ENCODE measurements at places on chromosomes 5 and 9.

- no peak for DNase-seq
Measured at GRCh38 chr5:139904816-139905661, 109.4 kb downstream of the PSD2 start.

GRCh38 chr9:111588846-111589245 lies 10.6 kb downstream of the PTGR1 start:
- DNase-seq = no peak

GRCh38 chr5:150419630-150420270 lies 7.0 kb upstream of the CD74 start:
- DNase-seq = no peak

- no peak for DNase-seq
Measured at GRCh38 chr9:82206490-82206889, 217.9 kb downstream of the SPATA31D1 start.

- DNase-seq = no peak
Measured at GRCh38 chr5:41795125-41795524, 75.1 kb downstream of the OXCT1 start.

DNA sequence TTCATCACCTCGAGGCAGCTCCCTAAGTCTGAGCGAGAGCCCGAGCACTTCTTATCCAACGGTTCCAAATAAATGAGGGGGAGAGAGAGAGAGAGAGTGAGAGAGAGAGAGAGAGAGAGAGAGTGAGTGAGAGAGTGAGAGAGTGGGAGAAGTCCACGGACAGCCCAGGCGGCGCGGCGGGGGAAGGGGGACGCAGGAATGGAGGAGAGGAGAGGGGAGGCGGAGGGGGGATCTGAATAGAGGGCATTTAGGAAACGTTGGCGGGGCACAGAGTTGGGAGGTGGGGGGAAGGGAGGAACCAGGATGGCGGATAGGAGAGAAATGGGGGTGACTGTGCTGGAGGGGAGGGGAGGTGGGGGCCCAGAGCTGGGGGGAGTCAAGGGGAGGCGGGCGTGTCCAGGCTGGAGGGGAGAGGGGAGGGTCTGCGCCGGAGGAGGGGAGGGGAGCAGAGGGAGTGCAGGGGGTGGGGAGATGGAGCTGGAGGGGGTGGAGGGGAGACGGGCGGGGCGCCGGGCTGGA lies 398 bp upstream of the BASP1 start:
- no peak for DNase-seq

- no peak for DNase-seq
Measured at GRCh38 chr9:87206064-87206661, 258.9 kb upstream of the GAS1 start.

DNA sequence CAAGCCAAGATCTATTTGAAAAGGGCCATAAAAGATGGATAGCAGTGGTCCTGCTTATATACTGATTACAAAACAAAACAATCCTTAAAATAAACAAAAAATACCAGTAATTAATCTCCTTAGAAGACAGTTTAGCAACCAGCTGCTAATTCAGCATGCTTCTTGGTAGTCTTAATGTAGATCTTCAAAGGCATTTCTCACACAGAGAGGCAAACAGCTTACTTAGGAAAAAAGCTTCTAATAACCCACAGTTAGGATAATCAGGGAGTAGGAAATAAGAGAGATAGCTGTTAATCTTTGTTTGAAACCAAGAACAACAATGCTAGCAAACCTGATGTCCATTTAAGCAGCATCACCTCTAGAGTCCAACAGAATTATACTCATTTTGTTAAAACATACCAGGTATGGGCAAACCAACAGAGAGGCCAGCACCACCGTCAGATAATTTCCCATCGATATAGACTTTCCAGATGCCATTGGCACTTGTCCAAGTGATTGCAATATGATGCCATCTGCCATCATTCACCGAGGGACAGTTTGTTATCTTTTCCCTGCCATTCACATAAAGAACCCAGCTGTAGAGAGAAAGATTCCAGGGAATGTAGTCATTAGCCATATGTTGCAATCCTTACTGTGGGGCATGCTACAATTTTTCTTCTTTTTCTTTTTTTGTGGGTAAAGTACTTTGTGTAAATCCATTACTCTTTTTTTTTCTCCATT lies 105.6 kb upstream of the TXNDC8 start:
- no peak for DNase-seq

GRCh38 chr9:16571127-16571802 lies 299.2 kb downstream of the BNC2 start:
- no peak for DNase-seq

DNA sequence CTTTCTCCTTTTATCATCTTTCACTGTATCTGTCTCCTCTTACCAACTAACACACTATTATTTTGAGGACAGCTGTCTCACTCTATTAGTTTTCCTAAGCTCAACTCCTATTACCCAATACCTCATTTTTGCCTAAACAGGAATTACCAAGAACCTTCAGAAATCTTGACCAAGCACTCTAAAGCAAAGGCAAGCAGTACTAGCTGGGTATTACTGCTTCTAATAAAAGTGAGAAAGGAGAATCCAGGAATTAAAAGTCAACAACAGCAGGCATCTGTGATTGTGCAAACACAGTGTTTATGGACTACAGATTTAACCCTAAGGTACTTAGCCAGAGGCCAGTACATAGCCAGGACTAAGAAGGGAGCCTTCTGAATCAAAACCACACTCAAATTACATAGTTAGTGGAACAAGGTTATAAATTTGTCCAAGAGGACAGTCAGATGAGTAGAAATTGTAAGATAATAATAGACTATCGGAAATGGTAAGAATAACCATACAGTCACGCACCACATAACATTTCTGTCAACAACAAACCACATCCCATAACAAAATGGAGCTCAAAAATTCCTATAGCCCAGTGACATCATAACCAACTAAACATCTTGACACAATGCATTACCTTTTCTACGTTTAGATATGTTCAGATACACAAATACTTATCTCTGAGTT lies 8.3 kb downstream of the RFX3 start:
- no peak for DNase-seq

- DNase-seq = no peak
Measured at GRCh38 chr5:9861666-9862256, 231.6 kb upstream of the TAS2R1 start.

DNA sequence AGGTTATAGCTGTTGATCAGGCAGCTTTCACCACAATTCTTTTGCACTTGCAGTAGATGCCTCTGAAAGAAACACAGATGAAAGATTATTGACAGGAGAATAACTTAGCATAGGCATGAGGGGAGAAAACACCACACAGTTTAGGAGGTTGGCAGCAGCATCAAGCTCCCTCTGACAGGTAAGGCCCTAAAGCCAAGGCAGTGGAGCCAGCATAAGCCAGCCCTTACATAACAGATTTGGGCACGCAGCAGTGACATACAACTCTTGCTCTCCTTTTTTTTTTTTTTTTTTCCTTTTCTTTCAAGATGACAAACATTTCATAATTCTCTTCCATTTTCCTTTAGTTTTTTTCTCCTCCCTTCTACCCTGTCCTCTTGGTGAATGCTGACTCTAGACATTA lies 257.6 kb upstream of the ADAMTSL1 start:
- no peak for DNase-seq

- no peak for DNase-seq
Measured at GRCh38 chr5:97425511-97425910, 242.5 kb upstream of the RIOK2 start.

DNA sequence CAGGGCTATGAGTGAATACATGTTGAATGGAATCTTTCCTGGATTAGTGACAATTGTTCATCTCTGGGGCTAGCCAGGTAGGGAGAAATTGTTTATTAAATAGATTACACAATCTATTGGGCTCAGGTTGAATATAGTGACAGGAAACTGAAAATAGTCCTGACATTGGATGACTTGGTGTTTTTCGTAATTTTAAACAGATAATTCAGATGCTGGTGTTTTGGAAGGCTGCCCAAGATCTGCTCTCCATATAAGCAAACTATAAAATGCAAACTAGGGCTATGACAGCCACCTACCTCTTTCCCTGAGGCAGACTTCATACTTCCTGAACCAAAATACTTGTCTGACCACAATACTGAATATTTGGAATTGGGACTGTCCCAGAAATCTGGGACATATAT lies 99.1 kb downstream of the ENC1 start:
- no peak for DNase-seq

DNA sequence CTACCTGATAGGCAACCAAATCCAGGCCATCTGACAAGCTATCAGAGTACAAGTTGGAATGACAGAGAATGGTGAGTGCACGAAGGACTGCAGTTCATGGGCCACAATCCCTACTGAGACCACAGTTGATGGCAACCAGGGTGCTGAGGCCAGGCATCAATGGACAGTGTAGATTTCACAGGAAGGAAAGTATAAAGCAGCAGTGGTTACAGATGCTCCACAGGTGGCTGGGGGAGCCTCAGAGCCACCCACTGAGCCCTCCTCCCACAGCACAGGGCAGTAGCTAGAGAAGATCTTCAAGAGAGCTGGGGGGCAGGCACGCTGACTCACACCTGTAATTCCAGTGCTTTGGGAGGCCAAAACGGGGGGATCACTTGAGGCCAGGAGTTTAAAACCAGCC lies 49.4 kb downstream of the RETREG1 start:
- DNase-seq = no peak

DNA sequence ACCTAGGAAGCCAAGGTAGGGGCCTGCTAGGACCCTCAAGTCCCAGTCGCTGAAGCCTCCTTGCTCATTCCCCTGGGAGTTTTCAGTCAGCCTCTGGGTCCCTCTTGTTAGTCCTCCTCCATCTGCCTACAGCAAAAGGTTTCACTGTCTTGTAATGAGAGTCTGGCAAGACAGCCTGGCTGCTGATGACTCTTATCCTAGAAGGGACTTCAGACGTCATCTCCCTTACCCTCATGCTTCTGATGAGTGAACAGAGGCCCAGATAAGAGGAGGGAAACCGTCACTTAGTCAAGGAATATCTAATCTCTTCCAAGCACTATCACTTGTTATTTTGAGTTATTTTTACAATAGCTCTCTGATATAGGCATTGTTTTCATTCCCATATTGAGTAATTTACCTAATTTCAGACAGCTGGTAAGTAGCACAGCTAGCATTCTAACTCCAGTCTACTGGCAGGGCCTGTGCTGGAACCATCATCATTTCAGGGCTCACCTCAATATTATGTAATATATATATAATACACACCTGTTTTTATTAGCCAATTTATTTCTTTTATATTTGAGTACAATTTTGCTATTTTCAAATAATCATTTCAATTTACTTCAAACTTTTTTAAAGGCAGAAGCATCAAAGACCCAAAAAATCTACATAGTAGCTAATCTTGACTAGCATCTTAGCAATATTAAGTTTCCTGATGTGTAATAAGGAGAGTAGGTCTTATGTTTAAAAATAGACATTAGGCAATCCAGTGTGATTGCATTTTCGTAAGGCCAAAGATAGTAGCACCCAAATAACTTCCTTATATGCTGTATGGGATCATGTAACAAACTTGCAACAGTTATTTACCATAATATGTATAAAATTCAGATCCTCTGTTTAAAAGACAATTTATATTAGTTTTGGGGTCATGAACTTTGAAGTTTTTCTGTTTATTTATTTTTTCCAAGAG lies 7.9 kb downstream of the CMYA5 start:
- DNase-seq = no peak

DNA sequence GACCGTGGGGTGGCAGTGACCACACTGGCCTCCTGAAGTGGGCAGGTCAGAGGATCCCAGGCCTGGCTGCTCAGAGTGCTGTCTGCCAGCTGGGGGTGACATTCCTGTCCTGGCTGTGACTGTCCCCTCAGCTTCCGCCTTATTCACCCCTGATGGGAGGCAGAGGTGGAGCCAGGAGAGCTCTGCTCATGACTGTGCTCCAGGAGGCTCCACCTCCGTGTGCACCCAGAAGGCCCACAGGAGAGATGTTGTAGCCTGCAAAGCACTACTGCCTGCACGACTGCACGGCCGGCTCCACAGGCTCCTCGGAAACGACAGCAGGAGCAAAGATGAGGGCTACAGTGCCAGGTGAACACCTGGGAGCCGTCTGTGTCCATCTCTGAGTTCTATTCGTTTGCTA lies 60.9 kb downstream of the ROPN1L start:
- DNase-seq = no peak

DNA sequence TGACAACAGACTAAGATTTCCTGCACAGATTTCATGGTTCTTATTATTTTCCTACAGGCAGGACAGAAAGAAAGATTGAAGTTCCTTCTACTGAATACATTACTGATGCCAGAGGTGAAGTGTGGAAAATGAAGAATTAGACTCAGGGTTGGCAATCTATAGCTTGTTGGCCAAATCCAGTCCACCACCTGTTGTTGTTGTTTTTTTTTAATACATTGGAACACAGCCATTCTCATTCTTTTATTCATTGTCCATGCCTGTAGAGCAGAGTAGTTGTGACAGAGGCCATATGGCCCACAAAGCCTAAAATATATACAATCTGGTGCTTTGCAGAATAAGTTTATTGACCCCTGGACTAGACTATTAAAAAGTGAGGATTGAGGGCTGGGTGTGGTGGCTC lies 5.8 kb upstream of the PLPPR1 start:
- no peak for DNase-seq

- DNase-seq = no peak
Measured at GRCh38 chr5:180436275-180436674, 57.9 kb upstream of the CNOT6 start.

- no peak for DNase-seq
Measured at GRCh38 chr9:76379494-76379893, 14.7 kb downstream of the RFK start.

DNA sequence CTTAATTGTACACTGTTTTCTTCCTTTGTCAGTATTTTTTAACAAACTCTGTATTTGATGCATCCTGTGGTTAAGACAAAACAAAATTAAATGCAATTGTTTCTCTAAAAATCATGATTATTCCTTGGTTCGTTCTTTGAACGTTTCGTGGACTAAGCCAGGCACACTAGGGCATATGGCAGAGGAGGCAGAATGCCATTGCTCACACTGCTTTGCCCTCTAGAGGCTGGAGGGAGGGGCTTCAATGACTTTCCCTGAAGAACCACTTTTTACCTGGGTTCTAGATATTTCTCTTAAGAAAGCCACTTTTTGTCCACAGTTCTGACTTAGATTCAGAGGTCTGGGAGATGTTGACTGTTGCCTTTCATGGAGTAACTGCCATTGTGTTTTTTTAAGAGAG lies 236.2 kb upstream of the ADAMTSL1 start:
- DNase-seq = no peak

DNA sequence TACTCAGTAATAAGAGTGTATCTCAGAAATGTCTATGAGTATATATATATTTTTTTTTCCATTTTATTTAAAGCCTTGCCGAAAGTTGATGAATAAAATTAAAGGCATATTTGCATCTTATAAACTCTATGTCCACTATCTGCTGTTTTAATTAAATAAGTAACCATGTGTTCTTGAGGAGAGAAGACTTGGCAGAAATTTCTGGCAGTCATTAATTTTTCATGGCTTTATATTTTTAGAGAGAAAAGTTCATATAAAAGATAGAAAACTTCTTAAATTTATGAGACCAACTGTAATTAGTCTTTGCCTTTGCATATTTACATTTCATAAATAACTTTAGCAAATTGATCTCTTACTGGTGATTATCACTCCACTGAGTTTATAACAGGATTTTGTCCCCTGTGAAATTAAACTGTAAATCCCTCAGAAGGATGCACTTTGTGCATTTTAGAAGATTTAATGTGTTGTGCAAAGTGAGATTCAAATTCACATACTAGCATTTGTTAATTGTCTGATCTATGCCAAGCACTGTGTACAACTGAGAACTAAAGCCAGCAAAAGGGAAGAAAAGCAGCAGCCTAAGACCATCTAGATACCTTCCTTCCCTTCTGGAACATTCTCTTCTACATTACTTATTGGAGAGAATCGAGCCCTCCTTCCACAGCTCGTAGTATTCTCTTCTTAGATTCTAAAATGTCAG lies 108.7 kb downstream of the SNCAIP start:
- DNase-seq = no peak

GRCh38 chr9:79719989-79720388 lies 148.2 kb downstream of the TLE4 start:
- DNase-seq = no peak

Measured in HuH-7.5 (cell line).